Omental fat pad (tissue), 4 donors: ENCODE measurements at places on chromosomes 12 and 14. TPM values are rescaled to one million over a fixed set of nuclear protein-coding genes. Genes with fewer than 3 reads are reported as not detected.

DNA sequence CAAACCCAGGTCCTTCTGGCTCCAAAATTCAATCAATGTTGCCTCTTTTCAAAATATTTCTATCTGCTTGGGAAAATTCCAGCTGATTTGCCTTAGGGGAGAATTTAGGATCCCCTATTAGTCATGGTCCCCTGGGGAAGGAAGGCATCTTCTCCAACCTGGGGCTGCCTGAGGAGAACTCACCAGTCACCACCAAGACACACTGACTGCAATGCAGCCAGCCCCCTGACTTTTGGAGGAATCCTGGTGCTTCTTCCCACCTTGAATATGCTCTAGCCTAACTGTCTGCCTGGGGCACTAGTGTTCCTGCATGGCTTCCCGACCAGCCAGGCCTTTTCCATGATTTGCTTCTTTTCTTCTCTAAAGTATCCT is 71.8 kb upstream of the BCL2L14 start:
- no peak for DNase-seq

GRCh38 chr14:76830556-76830955 is 4.3 kb downstream of the LRRC74A start:
- no peak for DNase-seq

DNA sequence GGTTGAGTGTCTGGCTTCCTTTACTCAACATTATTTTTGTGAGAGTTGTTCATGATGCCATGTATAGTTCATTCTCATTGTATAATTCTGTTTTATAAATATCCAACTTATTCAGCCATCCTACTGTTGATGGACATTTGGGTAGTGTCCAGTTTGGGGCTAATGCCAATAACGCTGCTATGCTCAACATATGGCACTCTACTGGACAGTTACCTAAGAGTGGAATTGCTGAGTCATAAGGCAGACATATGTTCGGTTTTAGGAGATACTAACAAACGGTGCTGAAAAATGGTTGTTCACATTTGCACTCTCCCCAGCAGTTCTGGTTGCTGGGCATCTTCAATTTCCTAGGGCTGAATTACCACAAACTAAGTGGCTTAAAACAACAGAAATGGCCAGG is 28.7 kb upstream of the P2RX4 start:
- DNase-seq = no peak

- no peak for DNase-seq
These were observed 242.3 kb downstream of the NRXN3 start for GRCh38 chr14:78412475-78412874.

- DNase-seq = no peak
These were observed 3.6 kb downstream of the LTBR start for GRCh38 chr12:6387541-6387940.

GRCh38 chr12:30614031-30614430 is 81.6 kb downstream of the IPO8 start:
- DNase-seq = no peak

- DNase-seq = no peak
These were observed 38.4 kb downstream of the PRPF40B start for GRCh38 chr12:49661746-49662145.

DNA sequence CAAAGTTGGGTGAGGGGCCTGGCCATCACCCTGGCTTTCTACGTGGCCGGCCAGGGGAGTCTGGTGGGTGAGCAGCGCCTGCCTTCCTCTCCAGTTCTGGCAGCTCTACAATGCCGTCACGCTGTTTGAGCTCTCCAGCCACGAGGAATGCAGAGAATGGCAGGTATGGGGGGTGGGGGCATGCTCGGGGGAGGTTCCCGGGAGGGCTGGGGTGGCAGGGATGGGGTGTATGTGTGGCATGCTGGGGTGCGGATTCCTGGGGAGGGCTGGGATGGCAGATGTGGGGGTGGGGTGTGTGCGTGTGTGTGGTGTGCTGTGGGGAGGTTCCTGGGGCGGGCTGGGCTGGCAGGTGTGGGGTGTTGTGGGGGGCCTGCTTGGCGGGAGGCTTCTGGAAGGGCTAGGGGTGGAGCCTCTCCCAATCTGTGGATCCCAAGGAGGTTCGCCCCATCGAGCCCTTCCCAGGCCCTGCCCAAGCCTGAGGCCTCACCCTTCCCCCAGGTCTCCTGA is 18.5 kb downstream of the RHOF start:
- no peak for DNase-seq

DNA sequence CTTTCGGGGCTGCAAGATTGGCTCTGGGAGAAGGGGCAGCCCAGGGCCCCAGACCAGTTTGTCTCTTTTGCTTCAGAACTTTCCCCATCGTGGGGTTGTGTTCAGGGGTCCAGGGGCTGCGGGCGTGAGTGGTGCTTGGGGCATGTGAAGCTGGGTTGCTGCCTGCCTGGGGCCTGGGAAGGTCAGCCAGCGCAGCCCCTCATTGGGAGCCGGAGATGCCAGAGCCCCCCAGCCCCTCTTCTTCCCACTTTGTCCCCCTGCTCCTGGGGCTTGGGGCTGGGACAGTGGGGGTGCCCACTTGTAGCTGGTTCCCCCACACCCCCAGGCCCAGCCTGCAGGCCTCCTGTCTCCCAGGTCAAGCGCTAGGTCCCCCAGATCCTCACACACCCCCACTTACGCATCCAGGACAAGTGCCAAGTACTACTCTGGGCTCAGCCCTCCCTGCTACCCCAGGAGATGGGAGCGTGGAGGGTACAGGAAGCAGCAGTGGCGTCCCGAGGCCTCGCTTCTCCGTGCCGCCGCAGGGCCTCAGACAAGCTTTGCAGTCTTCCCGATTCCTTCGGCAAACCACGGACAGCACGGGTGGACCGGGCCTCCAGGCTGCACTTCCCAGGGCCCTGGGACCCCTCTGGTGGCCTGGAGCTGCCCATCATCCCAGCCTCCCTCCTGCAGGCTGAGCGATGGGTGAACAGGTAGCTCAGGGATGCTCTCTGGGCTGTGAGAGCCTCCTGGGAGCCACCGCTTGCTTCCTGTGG is 41.5 kb downstream of the PACS2 start:
- no peak for DNase-seq

GRCh38 chr14:67357969-67358354 is 1.6 kb downstream of the ATP6V1D start:
- DNase-seq = no peak

- DNase-seq = no peak
These were observed 17.8 kb upstream of the MLEC start for GRCh38 chr12:120668868-120669840.

DNA sequence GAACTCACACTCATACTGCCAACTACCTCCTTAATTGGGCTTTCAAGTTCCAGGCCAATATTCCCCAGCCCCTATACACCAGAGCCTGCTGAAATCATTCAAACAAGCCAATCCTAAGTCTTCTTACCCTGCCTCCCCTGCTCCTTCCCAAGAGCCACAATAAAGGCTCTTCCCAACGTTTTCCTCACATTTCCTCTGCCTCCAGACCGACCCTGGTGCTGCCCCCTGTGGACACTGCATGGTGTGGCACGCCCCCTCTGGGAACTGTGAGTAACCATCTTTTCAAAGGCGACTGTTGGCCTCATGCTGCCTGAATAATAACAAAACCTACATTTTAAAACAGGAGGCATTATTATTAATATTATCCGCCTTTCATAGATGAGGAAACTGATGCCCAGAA is 111.6 kb upstream of the NOS1 start:
- no peak for DNase-seq

DNA sequence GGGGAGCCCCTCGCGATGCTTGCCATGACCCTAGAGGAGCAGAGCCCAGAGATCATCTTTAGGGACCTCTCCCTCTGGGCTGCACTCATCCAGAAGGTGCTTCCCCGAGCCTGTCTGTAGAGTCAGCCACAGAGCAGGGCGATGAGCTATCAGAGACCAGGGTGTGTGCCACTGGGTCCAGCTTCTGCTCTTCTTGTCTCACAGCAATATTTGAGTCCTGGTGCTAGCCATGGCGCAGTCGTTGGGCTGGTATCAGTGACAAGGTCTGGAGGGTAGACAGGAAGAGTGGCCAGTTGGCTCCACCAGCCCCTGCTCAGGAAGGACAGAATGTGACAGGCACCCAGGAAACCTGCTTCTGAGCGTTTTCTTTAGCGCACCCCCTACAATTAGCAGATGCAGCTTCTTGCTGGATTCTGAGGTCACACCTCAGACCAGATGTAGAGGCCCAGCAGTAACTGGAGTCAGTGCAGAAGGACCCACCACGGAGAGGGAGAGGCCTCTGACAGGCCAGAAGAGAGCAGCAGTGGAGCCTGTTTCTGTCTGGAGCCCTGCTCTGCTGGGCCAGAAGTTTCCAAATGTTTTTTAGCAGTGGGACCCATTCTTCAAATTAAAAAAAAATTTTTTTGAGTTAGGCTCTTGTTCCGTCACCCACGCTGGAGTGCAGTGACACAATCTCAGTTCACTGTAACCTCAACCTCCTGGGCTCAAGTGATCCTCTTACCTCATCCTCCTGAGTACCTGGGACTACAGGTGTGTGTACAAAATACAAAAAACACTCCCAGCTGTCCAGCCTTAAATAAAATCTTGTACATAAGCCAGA is 23.7 kb downstream of the ANKRD9 start:
- DNase-seq = no peak

DNA sequence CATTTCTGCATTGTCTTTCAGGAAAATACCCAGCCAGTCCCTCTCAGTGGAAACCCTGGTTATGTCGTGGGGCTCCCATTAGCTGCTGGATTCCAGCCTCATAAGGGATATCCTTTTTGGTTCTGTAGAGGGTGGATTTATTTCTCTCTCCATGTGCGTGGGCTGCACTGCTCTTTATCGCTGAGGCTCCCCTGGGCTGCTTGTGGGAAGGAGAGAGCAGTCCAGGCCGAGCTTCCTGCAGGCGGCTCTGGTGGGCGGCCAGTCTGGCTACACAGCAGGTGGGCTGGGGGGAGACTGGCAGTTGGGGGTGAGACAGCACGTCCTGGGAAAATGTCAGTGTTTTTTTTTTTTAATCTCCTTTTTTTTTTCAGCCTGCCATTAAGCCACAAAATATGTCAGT is 27.6 kb downstream of the TCTN1 start:
- DNase-seq = no peak

- DNase-seq = no peak
These were observed 62.5 kb upstream of the HIF1A start for GRCh38 chr14:61632807-61633206.

DNA sequence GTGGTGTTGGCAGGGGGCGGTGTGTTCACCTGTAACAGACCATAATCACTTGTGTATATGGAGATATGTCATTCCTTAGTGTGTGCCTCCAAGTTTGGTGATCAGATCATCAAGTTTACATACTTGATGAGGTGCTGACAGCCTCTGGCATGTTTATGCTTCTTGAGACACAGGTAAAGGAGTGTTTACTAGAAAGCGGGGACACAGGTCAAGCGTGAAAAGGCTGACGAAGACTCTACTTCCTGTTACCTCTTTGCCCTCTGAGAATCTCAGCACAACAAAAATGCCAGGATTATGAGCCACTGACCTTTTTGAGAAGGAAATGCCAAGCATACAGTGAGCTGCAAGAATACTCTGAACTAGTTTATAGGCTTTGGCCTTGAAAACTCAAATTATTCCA is 29.6 kb downstream of the PRDM4 start:
- DNase-seq = no peak

DNA sequence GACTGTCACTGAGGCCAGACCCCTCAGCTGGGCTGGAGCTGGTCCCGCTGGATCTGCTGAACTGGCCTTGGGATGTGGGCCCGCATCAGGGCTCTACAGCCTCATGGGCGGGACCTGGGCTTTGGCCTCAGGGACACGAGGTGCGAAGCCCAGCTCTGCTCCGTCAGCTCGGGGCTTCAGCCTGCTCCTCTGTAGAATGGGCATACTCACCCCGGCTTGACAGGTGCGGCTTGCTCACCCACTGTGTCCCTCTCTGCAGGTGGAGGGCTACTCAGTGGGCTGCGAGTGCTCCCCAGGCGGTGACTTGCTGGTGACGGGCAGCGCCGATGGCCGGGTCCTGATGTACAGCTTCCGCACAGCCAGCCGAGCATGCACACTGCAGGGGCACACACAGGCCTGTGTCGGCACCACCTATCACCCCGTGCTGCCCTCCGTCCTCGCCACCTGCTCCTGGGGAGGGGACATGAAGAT is 57.6 kb downstream of the BEGAIN start:
- peak; percentile 14 for DNase-seq

- no peak for DNase-seq
These were observed 106.8 kb downstream of the TMEM260 start for GRCh38 chr14:56686416-56686815.

GRCh38 chr14:76499399-76499798 is 123.5 kb downstream of the ESRRB start:
- DNase-seq = no peak

DNA sequence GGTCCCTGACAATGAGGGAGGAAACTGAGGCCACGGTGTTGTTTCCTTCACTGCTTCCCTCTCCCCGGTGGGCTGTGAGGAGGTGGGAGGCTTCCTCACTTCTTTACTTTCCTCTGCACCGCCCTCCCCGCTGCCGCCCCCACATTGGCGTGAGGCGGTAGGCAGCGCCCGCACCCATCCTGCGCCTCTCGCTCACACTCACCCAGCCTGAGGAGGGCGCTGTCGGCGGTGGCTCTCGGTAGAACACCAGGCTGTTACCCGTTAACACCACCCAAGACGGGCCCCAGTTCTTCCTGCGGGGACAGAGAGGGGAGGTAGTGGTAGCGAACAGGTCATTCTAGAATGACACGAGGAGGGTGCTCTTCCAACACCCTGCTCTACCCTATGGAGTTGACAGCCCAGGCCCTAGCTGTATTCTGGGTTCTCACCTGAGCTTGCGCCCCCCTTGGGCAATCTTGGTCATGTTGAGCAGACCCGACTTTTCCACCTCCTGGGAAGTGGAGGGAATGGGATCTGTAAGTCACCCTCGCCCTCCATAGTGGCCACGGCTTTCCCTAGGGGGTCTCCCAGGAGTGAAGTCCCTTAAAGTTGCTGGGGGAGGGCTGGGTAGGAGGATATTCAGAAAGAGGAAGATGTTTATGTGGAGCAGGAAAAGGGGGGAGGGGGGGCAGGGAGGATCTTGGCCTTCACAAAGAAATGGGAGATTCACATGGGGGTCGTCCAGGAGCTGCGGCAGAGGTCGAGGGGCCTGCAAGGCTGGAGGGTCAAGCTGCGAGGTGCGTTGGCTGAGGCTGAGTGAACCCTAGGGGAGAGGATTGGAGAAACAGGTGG is 3.3 kb downstream of the ARHGAP9 start:
- DNase-seq = no peak

- DNase-seq = no peak
These were observed 4.2 kb upstream of the XPOT start for GRCh38 chr12:64400041-64400440.

- DNase-seq = no peak
These were observed 86.0 kb downstream of the TPH2 start for GRCh38 chr12:72024613-72025012.

- no peak for DNase-seq
These were observed 58.6 kb upstream of the PARP11 start for GRCh38 chr12:3931776-3932175.

Gene NKX2-1
- total RNA-seq = not detected

Gene RTRAF
- 70.3 TPM for total RNA-seq

Gene B3GNT4
- total RNA-seq = not detected

Gene ATF1
- total RNA-seq = 18.0 TPM

Gene CINP
- 20.0 TPM for total RNA-seq

Gene STON2
- 8.0 TPM for total RNA-seq

Gene SYCP3
- 0.31 TPM for total RNA-seq
